ENCODE measurements at places on chromosomes 2 and 18.

- DNase-seq, result no peak
Observed at GRCh38 chr2:138421315-138421970, 80.1 kb upstream of the SPOPL start.

DNA sequence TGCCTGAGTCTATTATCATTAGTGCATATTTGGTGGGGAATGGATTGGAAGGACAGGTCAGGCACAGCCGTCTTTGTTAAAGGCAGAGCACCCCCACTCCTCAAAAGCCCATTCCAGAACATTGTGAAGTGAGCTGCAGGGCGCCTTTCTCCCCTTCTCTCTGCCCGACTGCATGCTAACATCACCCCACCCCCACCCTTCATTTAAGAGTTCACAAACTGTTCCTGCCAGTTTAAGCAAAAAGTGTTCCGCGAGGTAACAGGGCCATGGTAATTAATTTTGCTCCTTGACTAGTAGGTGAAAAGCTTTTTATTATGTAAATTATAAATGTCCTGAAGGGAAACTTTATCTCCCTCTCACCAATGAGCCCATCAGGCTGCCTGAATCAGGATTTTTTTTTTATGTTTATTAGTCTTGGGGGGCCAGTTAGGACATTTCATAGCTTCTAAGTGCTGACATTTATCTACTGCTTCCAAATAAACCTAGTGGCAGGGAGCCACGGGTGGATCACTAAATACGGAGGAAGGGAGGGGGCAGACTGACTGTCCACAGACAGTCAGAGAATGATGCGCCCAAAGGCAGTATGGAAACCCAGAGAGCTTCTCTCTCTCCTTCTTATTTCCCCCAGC lies 99.4 kb downstream of the FTCDNL1 start:
- DNase-seq, result no peak

DNA sequence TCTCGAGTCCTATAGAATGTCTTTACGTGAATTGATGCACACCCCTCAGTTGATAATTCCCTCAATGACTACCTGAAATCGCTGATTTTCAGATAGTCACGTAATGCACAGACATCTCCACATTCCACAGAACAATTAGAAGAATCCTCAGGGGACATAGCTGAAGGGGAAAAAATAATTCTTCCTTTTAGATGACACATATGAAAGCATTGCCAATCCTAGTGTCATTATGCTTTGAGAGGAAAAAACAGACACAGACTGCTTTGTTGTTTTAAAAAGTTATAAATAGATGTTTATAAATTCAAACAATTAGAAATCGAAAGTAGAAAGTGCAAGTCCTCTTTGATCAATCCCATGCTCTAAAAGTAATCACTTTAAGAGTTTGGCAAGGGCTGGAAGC lies 100.6 kb upstream of the FN1 start:
- DNase-seq, result no peak

GRCh38 chr18:78021196-78021595 lies 771.5 kb downstream of the GALR1 start:
- no peak for DNase-seq

- DNase-seq, result no peak
Observed at GRCh38 chr2:139293992-139294548, 513.9 kb upstream of the NXPH2 start.

DNA sequence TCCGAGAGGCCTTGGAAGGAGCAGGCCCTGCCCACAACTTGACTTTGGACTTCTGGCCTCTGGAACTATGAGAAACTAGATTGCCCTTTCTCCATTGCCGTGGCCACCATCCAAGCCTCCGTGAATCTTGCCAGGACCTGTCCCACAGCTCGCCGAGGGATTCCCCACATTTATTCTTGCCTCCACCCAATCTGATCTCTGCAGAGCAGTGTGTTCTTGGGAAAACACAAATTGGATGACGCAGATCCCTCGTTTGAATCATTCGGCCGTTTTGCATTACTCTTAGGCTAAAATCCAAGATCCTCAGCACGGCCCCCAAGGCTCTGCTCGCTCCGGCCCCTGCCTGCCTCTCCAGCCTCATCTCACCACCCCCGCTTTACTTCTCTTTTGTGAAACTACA lies 364.2 kb downstream of the ZNF516 start:
- no peak for DNase-seq

DNA sequence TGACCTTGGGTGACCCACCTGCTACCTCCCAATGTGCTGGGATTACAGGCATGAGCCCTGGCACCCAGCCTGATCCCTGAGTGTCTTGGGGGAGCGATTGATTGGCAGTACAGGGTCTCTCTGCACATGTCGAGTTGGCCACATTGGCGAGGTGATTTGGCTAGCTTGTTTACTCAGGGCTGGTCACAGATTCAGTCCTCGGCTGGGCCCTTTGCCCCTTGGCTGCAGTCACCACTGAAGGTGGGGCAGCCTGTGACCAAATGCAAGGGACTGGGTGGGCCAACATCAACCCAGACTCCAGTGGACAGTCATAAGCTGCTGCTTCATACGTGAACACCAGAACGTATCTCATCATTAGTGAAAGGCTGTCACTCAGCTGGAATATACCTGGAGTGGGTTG lies 114.9 kb downstream of the ZNF532 start:
- no peak for DNase-seq

DNA sequence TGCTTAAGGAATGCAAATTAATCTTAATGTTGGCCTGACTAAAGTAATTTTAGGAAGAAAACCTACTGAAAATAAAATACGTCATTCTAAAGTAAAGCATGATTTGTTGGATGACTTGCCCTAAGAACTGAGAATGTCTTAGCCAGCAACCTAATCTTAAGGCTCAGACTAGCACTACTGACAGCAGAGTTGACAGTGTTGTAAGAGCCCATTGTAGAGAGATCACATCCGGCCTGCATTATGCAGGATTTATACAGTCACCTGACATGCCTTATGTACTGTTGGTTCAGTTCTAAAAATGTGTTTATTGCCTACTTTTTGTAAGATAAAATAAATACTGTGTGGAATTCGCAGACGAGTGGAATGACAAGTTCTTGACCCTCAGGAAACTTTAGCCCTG lies 82.3 kb downstream of the TMEM185B start:
- no peak for DNase-seq

DNA sequence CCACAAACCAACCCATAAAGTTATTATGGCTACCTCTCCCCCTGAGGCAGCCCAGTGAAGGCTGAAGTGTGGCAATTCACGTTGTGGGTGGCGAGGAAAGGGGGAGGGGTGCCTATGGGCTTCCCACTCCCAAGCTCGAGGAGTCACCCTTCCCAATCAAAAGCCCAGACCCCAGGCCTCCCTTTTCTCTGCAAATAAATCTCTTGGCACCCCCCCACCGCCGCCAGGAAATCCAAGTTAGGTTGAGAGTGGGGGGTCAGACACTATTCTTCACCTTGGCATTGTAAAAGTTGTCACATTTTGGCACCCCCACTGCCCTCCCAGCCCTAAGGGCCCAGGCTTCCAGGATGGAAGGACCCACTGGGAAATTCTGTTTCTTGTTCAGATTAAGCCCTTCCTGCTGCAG lies 6.9 kb downstream of the ANKRD53 start:
- no peak for DNase-seq

DNA sequence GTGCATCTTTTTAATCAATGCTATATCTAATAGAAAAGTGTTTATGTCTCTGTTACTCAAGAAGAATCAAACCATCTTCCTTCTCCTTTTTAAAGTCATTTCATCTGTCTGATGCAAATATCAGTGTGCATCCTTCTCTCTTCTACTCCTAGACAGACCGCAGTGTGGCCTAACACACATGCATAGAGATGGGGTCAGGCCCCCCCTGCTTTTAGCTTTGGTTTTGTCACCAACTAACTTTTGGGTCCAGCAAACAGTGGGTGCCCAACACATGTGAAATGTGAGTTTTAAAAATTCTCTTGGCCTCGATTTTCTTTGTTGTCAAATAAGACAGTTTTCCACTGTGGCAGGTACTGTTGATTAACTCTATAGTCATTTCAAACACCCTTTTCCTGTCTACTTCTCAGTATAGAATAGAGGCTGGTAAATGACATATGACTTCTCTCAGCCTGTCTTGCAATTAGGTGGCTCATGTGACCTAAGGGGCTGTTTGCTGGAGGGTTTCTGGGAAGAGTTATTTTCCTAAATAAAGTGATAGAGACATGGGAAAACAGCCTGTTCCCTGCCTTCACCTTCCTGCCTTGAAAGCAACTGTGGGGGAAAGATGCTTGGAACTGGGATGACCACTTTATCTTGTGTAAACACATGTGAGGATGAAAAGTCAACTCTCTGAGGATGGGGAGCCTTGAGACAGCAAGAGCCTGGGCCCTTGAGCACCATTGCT lies 65.7 kb upstream of the DARS1 start:
- DNase-seq, result no peak

DNA sequence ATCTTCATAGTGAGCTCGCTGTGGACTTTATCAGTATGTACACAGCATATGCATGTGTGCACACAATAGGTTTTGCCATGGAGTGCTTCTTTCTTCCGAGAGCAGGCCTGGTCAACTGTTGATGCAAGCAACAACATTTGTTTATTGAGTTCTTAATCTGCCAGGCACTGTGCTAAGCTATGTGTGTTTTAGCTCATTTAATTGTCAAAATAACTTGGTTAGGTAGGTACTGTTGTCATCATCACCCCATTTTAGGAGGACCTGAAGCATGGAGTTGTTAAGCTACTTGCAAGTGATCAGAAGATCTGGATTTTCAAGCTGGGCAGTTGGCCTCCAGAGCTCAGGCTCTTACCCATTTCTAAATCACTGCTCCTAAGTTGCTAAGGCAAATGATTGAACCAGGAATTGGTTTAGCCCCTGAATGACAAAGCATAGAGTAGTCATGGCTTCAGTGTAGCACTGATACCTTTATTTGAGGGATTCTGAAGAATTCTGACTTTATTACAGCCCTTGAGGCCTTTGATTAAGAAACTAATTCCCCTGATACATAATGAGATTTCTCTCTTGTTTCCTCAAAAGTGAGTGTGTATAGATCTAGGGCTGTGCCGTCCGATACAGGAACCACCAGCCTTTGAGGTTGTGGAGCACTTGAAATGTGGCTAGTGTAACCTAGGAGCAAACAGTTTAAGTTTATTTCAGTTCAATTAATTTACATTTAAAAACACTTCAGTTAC lies 132.9 kb downstream of the FMNL2 start:
- no peak for DNase-seq

- DNase-seq, result no peak
Observed at GRCh38 chr2:179311101-179311500, 46.5 kb upstream of the SESTD1 start.

- DNase-seq, result no peak
Observed at GRCh38 chr2:182890305-182890704, 23.9 kb upstream of the FRZB start.
